GM04503 (cell line): ENCODE measurements at places on chromosomes 2 and 18.

DNA sequence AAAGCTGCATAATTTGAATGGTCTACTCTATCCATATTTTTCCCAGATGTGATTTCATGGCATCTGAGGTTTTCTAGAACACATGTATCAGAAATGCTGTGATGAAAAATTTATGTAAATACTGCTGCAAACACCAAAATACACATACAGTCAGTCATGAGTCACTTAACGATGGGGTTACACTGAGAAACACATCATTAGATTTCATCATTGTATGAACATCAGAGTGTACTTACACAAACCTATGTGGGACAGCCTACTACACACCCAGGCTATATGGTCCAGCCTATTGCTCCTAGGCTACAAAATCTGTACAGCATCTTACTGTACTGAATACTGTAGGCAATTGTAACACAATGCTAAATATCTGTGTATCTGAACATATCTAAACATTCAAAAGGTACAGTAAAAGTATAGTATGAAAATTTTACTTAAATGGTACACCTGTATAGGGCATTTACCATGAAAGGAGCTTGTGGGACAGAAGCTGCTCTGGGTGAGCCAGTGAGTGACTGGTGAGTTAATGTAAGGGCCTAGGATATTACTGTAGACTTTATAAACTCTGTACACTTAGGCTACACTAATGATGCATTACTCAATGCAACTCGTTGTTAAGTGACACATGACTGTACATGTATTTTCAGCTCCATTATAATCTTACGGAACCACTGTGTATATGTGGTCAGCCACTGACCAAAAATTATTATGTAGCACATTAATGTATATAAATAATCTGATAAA lies 33.5 kb downstream of the PNO1 start:
- peak; percentile 49 for DNase-seq

- no peak for DNase-seq
These were observed 20.9 kb upstream of the STEAP3 start for GRCh38 chr2:119202610-119203310.

GRCh38 chr2:46718784-46719183 lies 196.8 kb downstream of the MCFD2 start:
- no peak for DNase-seq

- peak; percentile 69 for DNase-seq
These were observed 43.2 kb upstream of the GLS start for GRCh38 chr2:190837420-190837819.

DNA sequence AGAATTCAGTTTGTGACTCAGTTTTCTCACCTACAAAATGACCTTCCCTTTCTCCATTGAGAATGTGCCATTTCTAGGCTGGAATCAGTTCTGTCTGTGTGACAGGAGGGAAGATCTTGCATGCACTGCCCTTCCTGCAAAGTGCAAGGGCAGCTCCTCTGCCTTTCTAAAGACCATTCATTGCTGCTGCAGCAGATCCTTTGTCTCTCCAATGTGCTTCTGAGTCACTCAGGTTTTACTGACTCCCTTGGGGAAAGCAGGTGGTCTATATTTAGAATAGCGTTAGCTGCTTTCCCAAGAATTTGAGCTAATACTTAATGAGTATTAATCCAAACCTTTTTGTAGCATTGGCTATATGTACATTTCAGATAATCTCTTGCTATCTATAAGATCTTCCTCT lies 62.5 kb downstream of the DAW1 start:
- no peak for DNase-seq

- DNase-seq: no peak
These were observed 185.9 kb downstream of the ICOS start for GRCh38 chr2:204122425-204122824.

DNA sequence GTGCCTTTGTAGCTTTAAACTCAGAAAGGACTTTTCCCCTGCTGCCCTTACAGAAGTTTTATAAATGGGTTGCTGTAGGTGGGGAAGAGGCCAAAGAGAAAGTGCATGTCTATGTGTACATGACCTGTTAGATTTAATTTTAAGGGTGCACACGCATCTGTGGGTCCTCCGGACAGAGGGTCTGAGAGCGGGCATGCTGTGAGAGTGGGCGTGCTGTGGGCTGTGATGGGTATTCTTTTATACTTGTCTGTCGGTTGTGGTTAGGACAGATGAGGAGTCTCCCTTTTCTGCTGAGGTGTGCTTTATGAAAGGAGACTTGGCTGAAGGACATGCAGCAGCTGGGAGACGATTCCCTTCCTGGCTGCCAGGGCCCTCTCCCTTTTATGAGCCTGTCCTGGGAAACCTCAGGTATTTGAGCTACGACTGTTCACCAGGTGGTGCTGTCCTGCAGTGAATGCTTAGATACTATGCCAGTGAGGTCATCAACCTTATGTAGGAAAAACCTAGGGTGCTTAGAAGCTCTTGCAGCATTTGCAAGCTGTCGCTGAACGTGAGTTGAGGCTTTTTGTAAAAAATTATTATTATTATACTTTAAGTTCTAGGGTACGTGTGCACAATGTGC lies 67.5 kb downstream of the TANC1 start:
- DNase-seq: no peak

DNA sequence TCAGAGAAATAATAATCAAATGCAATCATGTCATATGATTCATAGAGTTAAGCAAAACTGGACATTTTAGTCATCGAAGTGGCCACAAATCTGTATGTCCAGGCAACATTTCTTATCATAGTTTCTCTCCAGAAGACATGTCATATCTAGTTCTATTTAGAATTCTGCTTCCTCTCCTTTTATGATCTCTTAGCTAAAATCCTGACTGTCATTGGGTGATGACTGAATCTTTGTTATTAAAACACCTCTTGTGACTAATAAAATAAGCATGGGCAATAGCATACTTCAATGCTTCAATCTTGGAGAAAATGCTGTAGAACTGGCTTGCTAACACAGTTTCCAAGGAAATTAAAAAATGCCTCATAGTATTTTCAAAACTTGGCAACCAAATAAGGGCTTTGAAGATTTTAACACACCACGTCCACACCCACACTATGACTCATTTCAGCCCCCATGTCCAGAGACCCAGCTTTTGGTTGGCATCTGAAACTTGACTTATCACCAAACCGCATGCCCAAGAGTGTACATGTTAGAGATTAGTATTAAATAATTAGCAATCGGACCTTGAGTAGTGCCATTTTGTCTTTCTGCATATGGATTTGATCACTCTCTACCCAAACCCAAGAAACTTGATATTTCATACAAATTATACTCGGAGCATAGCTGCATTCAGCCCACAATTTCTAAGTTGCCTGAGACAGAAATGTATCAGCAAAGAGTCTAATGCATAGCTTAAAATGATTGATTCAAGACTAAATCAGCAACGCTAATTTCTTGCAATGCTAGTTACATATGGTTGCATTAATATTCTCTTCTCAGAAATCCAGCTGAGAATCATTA lies 106.5 kb upstream of the ETAA1 start:
- DNase-seq: peak; percentile 69

DNA sequence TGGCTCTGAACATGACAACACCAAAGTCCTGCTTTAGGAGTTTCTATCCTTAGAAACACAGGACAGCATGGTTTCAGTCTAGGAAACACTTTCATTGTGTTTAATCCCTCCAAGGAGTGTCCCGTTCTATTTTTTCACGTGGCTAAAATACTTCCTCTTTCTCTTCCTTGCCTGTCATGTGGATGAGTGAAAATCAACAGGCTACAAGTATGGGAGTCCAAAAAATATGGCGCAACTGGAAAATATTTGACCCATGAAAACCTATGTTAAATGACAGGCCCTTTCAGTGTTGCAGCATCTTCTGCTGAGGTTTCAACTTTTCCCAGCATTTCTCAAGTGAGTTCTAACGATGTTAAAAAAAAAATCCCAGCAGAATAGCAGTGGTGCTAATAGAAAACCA lies 146.3 kb downstream of the LAMA3 start:
- DNase-seq: no peak

DNA sequence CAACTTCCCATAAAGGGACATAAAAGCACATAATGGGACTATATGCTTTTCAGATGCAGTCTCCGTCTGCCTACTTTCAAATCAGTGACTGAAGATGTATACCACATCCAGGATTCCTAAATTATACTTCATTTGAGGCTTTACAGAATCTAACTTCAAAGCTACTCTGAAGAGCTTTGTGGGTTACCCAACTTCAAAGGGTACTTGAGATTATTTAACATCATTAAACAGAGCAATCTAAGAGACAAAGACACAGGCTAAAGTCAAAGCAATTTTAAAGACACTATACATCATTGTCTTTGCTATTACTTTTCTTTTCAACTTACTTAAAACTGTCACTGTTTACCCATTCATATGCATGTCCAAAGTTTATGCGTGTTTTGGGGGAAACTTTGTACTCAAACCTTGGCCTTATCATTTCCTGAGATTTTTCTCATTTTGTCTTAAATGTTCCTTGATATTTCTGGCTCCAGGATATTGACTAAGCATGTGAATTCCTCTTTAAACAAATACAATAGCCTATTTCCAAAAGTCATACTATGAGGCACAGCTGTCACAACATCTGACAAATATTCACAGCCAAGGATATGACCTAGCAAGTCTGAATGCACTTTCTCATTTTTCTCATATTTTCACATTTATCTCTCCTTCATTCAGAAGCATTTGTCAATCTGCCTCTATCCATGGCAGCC lies 1985.1 kb upstream of the PIK3C3 start:
- no peak for DNase-seq

DNA sequence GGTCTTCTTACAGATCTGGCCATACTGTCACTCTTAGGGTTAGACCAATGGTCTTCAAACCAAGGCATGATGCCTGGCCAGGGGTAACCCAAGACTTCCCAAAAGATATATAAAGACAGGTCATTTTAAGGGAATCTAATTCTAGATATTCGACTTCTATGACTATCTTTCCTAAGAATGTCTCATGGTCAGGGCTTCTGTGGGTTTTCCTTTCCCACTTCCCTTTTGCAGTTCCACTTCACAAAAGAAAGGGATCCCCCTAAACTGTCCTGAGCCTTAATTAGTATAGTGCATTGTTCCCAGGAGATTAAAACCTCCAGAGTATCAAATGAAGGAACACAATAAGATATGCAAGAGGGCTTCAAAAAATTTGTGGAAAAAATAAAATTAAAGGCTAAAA lies 223.6 kb upstream of the SIX2 start:
- no peak for DNase-seq

GRCh38 chr2:24559473-24560113 lies 68.5 kb downstream of the NCOA1 start:
- DNase-seq: peak; percentile 35

- no peak for DNase-seq
These were observed 26.6 kb upstream of the NAPG start for GRCh38 chr18:10499230-10499629.

- no peak for DNase-seq
These were observed 181.9 kb downstream of the CALCRL start for GRCh38 chr2:187266147-187266546.

GRCh38 chr2:221442128-221442527 lies 130.0 kb downstream of the EPHA4 start:
- no peak for DNase-seq

GRCh38 chr2:121994238-121995206 lies 239.1 kb downstream of the TSN start:
- no peak for DNase-seq

DNA sequence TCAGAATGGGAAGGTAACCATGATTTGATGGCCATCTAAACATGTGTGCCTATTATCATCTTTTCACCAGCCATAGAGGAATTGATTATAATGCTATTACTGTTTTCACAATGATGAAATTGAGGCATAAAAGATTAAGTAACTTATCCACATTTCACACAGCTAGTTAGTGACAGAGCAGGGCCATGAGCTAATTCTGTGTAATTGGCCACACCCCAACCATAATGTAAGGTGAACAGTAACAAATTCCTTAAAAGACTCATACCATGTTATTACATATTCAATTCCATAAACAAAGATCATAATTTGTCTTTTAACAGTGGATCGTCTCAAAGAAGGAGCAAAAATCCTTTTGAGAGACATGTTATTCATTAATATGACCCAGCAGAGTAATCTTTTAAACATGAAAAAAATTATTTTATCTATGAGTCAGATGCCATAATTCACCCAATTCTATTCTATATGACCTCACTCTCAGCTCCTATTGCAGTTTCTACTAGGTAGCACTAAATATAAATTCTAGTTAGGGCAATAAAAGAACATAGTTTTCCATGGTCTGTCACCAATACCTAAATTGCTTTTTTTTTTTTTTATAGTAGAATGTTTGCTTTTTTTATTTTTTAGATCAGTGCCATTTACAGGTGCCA lies 475.8 kb upstream of the SLC39A10 start:
- no peak for DNase-seq

GRCh38 chr2:37623406-37623805 lies 48.0 kb downstream of the CDC42EP3 start:
- DNase-seq: no peak

DNA sequence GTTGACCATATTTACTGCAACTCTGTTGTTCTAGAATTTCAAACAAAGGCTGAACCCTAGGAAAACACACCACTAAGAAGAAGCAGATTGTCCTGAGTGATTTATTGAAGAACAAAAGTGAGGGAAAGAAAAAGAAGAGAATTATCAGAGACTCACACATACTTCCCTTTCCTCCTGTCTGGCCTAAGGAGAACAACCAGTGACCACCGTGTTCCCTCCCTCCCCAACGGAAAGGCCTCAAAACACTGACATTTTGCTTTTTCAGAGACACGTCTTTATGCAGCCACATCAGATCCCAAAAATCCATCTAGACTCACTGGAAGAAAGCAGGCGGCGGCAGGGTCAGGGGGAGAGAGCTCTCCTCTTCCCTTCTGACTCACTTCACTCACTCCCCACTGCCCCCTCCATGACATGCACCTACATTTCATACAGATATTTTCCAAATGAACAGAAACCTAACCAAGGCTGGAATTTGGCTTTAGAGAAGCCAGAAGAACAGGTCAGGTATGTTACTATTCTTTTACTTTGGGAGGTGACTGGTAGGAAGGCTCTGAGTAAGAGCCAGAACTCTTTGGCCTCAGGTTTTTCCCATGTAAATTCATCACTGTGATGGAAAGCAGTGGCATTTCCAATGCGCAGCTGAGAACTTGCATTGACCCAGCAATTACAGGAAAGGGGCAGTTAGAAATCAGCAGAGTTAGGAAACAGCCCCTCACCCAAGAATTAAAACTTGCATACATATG lies 169.9 kb downstream of the BCL11A start:
- DNase-seq: no peak

GRCh38 chr2:19371996-19372582 lies 13.7 kb upstream of the OSR1 start:
- no peak for DNase-seq
